ENCODE measurements at places on chromosomes 1 and 21.

DNA sequence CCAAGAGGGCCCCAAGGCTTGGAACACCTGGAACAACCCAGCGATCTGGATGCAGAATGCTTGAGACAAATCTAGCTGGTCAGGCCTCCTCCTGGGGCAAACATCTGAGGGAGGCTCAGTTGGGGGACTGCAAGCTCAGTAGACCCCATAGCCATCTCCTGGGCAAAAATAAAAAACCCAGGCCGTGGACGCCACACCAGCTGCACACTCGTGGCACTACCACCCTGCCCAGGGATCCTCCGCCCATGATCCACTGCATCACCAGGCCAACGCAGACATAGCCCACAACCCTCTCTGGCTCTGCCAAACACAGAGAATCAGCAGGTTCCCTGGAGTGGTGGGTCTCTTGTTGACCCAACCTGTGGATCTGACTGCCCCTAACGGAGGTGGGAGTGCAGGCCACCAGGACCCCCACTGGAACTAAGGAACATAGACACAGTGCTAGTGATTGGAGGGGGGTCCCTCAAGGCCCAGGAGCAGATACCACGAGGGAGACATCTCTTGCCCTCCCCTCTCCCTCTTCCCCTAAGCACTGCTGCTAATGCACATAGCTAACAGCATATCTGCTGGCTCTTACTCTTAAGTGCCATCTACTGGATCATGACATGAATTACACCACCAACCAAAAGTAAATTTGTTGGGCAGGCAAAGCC, 147.2 kb downstream of the CHD1L start:
- peak; percentile 54 for DNase-seq

DNA sequence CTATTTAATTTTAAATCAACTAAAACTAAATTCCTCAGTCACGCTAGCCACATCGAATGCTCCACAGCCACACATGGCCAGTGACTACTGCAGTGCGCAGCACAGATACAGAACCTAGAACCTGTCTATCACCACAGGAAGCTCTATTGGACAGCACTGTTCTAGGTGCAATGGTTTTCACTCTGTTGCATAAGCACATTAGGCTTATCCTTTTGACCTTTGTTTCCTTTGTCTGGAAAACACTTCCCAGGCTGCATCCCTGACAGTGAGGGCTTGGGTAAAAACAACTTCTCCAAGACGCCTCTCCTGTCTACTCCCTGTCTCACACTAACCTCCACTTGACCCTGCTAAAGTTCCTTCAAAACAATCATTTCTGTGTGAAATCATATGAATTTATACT, 33.6 kb upstream of the RAP1GAP start:
- DNase-seq, result no peak

GRCh38 chr1:60880202-60880601, 202.2 kb upstream of the NFIA start:
- DNase-seq, result no peak

- DNase-seq, result no peak
These were observed 15.1 kb upstream of the DUSP10 start for GRCh38 chr1:221756830-221757551.

DNA sequence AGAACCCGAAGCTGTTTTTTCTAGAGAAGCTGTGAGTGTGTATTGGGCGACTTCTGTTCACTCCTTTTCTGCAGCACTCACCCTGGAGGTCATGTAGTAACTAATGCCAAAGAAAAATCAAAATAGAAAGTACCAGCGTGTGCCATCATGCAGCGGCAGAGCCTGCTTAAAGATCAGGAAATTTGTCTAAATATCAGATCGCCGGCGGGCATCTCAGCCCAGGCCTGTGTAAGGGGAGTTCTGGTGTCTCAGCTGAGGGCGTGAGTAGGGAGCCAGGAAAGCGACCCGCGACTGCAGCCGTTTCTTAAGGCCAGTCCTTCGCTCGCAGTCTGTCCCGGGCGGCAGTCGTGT, 768 bp downstream of the EDARADD start:
- no peak for DNase-seq

DNA sequence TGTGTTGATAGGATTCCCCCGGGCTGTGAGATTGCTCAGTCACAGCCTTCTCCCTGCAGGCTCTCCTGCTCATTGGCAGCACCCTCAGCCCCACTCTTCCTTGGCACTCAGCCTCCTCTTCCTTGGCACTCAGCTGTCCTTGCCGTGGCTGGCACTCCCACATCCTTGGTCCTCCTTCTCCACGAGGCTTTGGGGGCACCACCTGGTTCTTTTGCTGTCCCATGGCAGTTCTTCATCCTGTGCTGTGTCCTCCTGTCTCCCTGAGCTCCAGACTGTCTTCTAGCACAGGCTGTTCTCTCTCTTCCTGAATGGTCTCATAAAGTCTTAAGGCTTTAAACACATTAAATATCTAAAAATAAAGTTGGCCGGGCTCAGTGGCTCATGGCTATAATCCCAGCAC, 27.0 kb downstream of the PKNOX1 start:
- DNase-seq, result no peak

DNA sequence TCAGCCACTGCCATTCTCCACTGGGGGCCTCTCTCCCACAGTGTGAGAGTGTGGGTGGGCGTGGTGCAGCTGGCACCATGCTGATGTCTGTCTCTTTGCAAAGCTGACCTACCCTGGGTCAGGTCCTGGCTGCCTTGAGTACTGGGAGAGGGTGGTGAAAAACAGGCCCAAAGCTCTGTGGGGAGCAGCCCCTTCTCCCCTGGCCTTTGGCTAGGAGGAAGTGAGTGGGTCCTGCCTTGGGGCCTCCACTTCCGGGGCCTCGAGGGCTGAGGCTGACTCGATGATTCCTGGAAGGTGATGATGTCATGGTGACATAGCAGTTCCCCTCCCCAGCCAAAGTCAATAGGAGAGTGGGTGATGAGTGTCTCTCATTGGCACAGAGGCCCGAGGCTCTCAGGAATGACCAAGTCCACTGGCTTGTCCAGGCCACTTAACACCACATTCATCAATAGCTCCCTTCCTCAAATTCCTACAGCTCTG, 53.0 kb downstream of the IER5 start:
- no peak for DNase-seq

Measured in LoVo (cell line).